ENCODE measurements at places on chromosomes 2 and 18.
A peak's percentile ranks its signal among the peaks of the same experiment; 100 is the strongest.

DNA sequence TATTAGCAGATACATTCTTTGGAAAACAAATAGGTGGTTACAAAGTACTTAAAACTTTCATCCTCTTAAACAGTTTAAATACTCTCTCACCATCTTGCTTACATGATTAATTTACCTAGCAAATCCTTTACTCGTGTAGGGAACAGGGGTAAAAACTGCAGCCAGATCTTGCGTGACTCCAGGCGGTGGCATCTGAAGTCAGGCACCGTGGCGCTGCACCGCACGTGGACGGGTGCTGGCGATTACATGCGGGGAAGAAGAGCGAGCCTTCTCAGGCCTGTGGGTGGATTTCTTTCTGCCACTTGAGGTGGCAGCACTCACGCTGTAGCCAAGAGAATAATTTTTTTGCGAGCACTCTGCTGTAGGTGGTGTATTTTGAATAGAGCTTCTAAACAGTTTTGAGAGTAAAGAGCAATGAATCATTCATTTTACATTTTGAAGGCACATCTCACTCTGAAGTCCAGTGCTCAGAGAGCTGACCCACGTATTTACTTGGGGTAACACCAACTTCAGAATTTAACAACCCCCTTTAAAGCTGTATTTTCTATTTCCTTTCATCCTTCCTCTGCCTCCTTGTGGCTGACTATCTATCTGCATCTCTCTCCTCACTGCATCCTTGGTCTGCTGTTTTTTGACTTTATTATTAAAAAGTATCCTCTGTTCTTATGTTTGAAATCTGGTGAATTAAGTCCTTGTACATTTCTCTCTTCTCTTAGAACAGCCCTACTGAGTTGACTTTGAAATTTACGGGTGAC, 68.9 kb downstream of the EPAS1 start:
- no peak overlapping the region for H3K27ac ChIP-seq
- H3K36me3 ChIP-seq = no peaks in the 10 kb centered on the region
- no peak for DNase-seq
- peaks cover 25% of the 10 kb centered on the region for H3K4me1 ChIP-seq
- H3K4me3 ChIP-seq = no peak overlapping the region

DNA sequence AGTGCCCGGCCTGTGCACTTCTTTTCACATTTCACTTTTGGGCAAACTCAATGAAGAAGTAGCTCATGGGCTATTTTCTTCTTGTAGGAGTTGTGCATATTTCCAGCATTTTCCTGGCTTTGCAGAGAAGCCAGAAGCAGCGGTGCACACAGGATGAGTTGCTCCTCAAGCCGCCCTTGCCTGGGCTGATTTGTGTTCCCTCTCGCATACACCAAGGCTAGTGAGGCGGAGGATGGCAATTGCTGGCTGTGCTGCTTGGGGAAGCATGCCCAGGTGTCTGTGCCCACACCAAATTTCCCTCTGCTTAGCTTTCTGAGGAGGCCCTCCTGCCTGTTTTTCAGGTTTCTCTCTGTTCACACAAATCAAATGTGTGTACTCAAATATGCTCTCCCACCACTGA, 85.4 kb upstream of the TMEM200C start:
- no peak for DNase-seq
- no peak overlapping the region for H3K27ac ChIP-seq

GRCh38 chr2:141497272-141497671, 633.5 kb downstream of the LRP1B start:
- no peaks in the 10 kb centered on the region for H3K4me1 ChIP-seq
- H3K27ac ChIP-seq = no peak overlapping the region
- H3K4me3 ChIP-seq = no peak overlapping the region
- H3K27me3 ChIP-seq = no peaks in the 10 kb centered on the region
- no peak for DNase-seq

DNA sequence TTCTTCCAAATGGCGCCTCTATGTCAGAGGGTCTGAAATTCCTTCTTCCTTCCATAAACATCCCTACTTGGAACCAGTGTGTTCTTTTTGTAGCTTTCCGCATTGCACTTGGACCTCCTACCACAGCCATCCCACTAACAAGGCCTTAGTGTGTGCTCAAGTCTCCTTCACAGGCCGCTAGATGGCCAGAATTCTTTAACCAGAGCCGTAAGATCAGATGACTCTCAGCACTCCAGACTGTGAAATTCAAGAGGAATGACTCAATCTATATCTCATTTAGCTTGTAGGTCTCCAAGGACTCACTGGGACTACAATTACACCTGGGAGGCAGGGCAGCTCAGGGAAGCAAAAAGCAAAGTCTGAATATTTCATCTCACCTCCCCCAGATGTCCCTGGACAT, 298.9 kb downstream of the EIPR1 start:
- no peak overlapping the region for H3K4me3 ChIP-seq
- H3K27me3 ChIP-seq = peaks cover 20% of the 10 kb centered on the region
- no peaks in the 10 kb centered on the region for H3K4me1 ChIP-seq
- peaks cover 8% of the 10 kb centered on the region for H3K36me3 ChIP-seq
- no peak for DNase-seq

DNA sequence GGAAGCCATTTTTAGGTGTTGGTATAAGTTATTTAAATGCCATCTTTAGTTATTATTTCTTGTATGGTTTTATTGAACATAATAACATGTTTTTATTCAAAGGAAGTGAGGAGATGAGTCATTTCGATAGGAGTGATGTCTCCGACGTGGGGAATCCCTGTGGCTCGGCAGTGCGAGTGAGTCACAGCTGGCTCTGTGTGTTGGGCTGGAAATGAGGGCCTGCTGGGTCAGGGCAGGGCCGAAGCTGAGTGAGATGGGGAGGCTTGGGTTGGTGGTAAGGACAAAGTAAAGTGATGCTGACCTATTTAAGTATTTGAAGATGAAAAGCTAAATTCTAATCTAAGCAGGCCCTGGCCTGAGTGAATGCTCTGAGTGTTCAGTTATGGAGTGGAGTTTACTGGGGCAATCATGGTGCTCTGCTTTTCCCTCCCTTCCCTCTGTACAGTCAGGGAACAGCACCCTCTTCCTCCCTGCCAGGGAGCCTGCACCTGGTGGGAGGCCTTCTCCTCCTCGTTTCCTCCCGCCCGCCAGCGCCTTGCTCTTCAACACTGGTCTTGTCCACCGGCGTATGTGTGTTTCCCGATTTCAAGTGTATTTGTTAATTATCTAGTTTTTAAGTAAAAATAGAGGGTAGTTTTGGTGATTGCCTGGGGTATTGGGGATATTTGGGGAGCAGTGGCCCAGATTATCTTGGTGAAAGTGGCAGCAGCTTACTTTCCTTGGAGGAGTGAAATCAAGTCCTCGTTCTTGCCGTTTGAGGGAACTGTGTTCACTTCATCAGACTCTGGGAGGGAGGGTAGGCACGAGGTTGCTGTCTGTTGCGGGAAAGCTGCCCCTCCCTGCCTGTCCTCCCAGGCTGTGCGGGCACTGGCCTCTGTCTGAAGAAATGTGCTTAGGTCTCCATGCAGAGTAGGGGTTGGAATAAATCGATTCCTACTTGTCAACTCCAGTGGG, 157.0 kb downstream of the LDLRAD4 start:
- H3K4me1 ChIP-seq = peaks cover 62% of the 10 kb centered on the region
- H3K36me3 ChIP-seq = no peaks in the 10 kb centered on the region
- H3K27ac ChIP-seq = peak overlapping the region; percentile 100
- DNase-seq = peak; percentile 67
- no peaks in the 10 kb centered on the region for H3K27me3 ChIP-seq
- peak overlapping the region; percentile 82 for H3K4me3 ChIP-seq

DNA sequence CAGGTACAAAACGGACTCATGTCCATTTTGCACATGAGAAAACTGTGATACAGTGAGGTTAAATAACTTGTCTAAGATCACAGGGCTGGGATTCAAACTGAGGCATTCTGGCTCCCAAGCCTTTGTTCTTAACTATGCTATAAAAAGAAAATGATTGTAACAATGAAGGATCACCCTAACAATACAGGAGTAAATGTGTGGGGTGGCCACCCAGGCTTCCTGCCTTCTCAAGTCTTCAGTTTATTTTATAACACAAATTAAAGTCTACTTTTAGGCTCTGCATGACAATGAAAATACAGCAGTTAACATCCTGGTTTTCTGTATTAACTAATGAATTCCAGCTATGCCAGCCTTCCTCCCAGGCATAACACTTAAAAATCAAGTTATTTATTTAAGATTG, 7.6 kb downstream of the WDFY1 start:
- H3K27me3 ChIP-seq = no peaks in the 10 kb centered on the region
- no peak for DNase-seq
- no peak overlapping the region for H3K27ac ChIP-seq
- H3K4me3 ChIP-seq = no peak overlapping the region
- peaks cover 48% of the 10 kb centered on the region for H3K4me1 ChIP-seq
- H3K36me3 ChIP-seq = peaks cover 2% of the 10 kb centered on the region

GRCh38 chr2:141523199-141523598, 607.6 kb downstream of the LRP1B start:
- no peak overlapping the region for H3K4me3 ChIP-seq
- H3K36me3 ChIP-seq = no peaks in the 10 kb centered on the region
- no peak overlapping the region for H3K27ac ChIP-seq
- no peaks in the 10 kb centered on the region for H3K27me3 ChIP-seq
- no peaks in the 10 kb centered on the region for H3K4me1 ChIP-seq

DNA sequence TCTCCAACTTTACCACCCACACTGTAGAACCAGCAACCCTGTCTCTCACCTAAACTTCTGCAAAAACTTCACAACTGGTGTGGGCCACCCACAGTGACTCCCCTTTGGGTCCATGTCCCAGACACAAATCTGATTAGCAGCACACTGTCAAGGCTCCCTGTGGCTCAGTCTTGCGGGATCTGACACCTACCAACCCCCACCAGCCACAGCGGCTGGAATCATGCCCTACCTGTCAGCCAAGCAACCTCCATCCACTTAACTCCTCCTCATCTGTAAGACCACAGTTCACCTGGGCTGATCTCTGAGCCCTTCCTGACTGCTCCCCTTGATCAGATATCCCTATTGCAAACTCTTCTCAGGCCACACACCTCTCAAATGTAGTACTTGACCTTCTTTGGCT, 14.6 kb downstream of the TCF4 start:
- no peaks in the 10 kb centered on the region for H3K36me3 ChIP-seq
- no peak overlapping the region for H3K27ac ChIP-seq
- no peaks in the 10 kb centered on the region for H3K27me3 ChIP-seq
- no peaks in the 10 kb centered on the region for H3K4me1 ChIP-seq

- H3K36me3 ChIP-seq = peaks cover 4% of the 10 kb centered on the region
- H3K27me3 ChIP-seq = peaks cover 13% of the 10 kb centered on the region
- H3K27ac ChIP-seq = no peak overlapping the region
- peaks cover 4% of the 10 kb centered on the region for H3K4me1 ChIP-seq
- H3K4me3 ChIP-seq = no peak overlapping the region
These were observed 23.7 kb upstream of the TMX3 start for GRCh38 chr18:68738564-68738963.

DNA sequence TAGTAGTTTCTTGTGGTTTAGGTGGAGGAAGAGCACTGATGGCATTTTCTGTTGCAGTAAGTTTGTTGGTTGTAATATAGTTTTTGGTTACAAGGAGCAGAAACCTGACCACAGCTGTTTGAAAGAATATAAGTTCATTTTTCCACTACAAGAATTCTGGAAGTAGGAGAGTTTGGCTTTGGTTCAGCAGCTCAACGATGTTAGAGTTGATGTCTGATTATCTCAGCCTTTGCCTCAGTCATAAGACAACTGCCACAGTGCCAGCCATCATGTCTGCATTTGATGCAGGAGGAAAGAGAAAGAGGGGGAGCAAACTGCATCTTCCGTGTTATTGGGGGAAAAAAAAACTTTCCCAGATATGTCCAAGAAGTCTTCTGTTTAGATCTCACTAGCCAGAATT, 119.1 kb downstream of the LYPD1 start:
- H3K27ac ChIP-seq = no peak overlapping the region
- no peak for DNase-seq
- H3K36me3 ChIP-seq = no peaks in the 10 kb centered on the region
- H3K4me1 ChIP-seq = no peaks in the 10 kb centered on the region
- H3K4me3 ChIP-seq = no peak overlapping the region
- H3K27me3 ChIP-seq = peaks cover 18% of the 10 kb centered on the region

DNA sequence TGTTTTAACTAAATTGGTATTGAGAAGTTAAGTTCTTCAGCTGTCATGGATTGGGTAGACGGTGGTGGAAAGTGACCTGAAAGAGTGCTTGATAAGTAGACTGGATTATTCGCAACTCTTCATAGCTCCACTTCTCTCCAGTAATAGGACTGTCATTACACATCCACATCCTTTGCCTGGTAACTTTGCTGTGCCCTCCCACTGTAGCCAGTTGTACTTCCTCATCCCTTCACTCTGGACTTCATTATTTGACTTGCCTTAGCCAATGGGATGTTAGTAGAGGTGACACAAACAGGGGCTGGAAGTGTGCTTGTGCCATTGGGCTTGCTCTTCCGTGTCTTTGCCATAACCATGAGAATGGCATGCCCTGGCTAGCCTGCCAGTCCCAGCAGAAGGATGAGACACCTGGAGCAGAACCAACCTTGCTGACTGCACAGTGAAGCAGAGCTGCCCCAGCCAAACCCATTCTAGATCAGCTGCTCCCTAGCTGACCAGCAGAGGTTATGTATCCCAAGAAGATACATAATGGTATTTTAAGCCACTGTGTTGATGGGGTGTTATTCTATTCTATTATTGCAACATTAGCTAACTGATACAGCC, 16.9 kb downstream of the QPCT start:
- no peak overlapping the region for H3K27ac ChIP-seq
- peaks cover 34% of the 10 kb centered on the region for H3K27me3 ChIP-seq
- no peak overlapping the region for H3K4me3 ChIP-seq

- H3K36me3 ChIP-seq = no peaks in the 10 kb centered on the region
- no peak for DNase-seq
- H3K27ac ChIP-seq = no peak overlapping the region
- peaks cover 24% of the 10 kb centered on the region for H3K27me3 ChIP-seq
- peaks cover 7% of the 10 kb centered on the region for H3K4me1 ChIP-seq
These were observed 1.1 kb downstream of the COLEC11 start for GRCh38 chr2:3595985-3596384.

DNA sequence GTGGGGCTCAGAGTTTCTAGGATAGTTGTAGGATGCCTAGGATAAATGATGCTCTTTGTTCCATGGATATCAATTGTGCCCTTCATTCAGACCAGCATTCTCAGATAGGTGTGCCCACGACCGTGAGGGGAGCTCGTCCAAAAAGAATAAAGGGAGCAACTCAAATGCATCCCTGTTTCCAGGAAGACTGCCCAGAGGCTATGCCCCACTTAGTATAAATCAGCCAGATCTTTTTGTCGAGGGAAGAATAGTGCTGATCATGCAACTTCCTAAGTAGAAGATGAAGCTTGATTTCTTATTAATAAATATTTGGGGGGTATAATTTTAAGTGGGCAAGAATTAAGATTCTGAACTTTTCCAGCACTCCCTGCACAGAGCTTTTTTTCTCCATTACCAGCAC, 450.2 kb downstream of the ARHGAP15 start:
- no peak for DNase-seq
- H3K27me3 ChIP-seq = no peaks in the 10 kb centered on the region
- no peak overlapping the region for H3K27ac ChIP-seq
- H3K36me3 ChIP-seq = peaks cover 7% of the 10 kb centered on the region
- peak overlapping the region; percentile 21 for H3K4me3 ChIP-seq
- H3K4me1 ChIP-seq = peaks cover 24% of the 10 kb centered on the region

DNA sequence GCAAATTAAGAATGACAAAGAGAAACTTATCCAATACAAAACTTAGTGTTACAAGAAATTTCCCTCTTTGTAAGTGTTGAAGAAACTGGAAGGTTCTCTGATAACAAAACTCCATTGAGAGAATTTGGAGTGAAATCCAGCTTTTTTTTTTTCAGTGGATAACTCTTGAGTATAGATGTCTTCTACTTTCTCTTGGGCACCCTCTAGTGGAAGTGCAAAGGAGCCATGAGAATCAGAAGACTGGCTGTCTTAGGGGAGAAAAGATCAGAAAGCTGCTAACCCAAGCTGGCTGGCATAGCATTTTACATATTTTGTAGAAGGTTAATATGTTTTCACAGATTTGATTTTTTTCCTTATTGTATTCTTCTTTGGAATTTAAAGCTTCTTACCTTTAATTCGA, 138.8 kb upstream of the SATB2 start:
- DNase-seq = no peak
- H3K4me3 ChIP-seq = no peak overlapping the region
- H3K36me3 ChIP-seq = no peaks in the 10 kb centered on the region
- no peak overlapping the region for H3K27ac ChIP-seq
